ENCODE measurements at places on chromosomes 7 and 10.

- no peak for DNase-seq
Measured at GRCh38 chr10:33146189-33147012, 188.1 kb downstream of the NRP1 start.

DNA sequence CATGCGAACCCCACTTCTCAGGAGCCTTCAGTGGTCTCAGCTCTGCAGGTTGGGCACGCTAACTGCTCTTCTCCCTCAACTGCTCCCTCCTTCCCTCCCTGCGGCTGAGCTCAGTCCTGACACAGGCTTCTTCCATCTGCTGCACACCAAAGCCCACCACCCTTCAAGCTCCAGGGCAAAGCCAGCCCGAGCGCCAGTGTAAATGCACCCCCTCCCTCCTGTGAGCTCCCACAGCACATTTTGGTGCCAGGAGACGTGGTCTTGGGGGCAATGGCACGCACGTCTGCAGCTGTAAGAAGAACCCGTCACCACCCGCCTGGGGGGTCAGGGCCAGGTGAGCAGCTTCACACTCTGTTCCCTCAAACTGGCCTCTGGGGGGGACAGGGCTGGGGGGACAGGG lies 15.9 kb downstream of the VIPR2 start:
- no peak for DNase-seq

GRCh38 chr7:140263277-140263676 lies 86.5 kb upstream of the KDM7A start:
- DNase-seq: peak; percentile 20

- no peak for DNase-seq
Measured at GRCh38 chr10:34131152-34131551, 683.9 kb downstream of the PARD3 start.

DNA sequence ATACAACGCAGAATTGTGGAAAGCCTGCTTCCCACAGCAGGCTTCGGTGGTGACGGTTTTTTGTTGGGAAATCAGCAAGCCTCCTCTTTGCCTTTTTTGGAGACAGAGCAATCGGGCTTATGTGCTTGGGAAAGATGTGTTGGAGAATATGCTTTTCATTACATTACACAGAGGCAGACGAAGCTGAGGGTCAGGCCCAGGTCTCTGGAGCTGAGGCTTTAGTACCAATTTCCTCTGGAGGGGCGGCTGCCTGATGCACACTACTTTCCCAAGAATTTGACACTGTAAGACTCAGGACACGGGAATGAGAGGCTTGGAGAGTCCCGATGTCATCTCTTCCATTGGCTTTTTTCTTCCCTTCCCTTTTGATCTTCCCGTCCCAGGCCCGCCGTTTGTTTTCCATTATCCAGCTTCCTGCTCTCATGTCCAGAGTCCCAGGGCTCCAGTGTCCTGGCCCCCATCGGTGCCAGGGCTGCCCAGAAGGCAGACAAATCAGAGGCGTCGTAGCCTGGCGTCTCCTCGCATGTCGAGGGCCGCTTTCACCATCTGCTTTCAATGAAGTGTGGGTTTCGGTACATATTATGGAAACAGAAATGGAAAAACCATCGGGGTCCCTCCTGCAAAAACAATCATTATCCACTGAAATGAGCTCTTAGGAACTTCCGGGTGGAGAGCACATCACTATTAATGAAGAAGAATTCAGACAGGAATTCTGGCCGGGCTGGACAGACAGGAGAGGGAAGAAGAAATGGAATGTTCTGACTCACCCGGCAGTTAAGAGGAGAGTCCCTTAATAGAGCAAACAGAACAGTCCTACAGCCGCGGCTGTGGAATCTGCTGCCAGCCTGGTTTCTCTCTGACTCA lies 123.0 kb upstream of the JCAD start:
- no peak for DNase-seq

DNA sequence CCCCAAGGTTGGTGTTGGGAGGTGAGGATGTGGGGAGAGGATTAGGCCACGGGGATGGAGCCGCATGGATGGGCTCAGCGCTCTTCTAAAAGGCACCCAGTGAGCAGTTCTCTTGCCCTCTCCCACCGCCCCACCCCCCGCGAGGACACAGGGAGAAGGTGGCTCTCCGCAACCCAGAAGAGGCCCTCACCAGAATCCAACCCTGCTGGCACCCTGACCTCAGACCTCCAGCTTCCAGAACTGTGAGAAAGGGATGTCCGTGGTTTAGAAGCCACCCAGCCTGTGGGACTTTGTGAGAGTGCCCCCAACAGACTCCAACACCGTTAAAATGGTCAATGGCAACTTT lies 242.8 kb upstream of the PPP2R2D start:
- no peak for DNase-seq

DNA sequence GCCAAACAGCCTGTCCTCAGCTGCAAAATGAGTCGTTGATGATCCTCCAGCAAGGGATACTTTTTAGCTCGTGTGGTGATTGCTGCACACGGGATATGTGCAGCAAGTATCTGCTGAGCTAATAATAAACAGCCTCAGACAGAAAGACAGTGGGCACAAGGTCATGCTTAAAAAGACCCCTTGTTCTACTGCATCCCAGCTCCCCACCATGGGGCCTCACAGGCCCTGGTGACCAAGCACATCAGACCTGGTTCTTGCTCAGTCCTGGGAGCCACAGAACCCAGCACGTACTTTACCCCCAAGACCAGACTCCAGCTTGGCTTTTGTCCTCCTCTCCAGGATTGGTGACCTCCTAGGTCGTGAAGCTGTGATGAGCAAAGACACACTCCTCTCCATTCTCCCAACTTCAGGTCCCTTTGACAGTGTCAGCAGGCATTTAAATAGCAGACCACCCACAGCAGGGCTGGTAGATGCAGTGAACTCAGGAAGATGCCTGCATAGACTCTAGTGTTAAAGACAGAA lies 50.5 kb downstream of the EGFR start:
- no peak for DNase-seq

DNA sequence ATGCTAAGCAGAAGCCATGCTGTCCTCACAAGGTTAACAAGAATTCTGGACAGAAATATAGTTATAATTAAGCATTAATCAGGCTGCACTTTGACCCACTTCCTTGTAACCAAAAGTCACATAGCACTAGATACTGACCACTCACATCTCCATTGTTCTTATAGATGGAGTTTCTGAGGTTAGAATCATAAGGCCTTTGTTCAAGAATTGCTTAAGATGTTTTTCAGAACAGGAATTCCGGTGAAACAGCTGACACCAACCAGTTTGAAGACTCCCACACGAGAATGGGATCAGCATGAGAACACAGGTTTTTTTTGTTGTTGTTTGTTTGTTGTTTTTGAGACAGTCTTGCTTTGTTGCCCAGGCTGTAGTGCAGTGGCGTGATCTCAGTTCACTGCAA lies 488.3 kb upstream of the NRP1 start:
- no peak for DNase-seq

- no peak for DNase-seq
Measured at GRCh38 chr7:126535176-126535575, 717.6 kb downstream of the GRM8 start.

DNA sequence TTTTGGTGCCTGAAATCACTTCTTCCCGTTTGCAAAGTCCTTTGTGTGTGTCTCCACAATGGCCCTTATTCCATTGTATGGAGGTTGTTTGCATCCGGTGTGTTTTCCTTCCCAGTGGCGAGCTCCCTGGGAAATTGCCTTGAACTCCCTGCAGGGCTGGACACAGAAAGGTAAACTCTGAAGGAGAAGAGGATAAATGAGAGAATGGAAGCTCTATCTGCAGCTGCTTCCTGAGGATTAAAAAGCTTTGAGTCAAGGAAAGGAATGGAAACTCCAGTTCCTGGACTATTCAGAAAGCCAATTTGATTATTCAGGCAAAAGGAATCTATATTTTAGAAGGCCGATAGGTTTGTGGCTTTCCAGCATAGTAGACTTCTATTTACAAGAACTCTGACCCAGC lies 4.4 kb upstream of the GRK5 start:
- no peak for DNase-seq

DNA sequence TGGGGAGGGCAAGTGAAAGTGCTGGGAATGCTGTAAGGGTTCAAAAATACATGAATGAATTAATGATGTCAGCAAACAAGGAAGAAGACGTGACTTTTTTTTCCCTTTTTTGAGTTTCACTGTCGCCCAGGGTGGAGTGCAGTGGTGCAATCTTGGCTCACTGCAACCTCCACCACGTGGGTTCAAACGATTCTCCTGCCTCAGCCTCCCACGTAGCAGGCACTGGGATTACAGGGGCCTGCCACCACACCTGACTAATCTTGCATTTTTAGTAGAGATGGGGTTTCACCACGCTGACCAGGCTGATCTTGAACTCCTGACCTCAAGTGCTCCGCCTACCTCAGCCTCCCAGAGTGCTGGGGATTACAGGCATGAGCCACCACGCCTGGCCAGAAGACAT lies 30.0 kb downstream of the DENND10 start:
- DNase-seq: peak; percentile 38

DNA sequence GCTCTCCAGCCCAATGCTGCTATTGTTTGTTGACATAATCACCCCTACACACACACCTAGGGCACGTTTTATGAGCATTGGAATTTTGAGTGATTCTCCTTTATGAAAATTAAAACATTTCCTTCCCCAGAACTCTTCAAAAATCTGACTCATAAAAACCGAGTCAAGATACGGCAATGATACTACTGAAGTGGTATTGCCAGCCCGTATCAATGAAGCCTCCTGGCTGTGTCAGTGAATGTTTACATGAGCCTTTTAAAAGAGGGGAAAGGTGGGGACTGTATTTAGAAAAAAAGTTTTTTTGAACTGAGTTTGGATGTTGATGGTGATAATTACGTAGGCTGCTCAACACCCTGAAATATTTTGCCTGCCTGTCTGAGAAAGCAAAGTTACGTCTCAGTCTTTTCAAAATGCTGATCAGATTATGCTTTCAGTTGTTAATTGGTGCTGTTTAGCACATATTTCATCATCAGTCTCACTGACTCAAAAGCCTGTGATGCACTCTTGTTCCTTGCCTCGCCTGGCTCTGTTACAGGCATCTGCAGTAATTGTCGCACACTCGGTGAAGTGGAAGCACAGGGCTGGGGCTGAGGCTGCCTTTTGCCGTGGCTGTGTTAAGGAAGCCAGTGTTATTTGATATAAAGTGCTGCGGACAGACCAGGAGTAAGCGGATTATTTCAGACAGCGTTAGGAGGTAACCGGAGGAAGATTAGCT lies 157.4 kb upstream of the TCF7L2 start:
- no peak for DNase-seq

- no peak for DNase-seq
Measured at GRCh38 chr7:45579391-45579801, 5.2 kb downstream of the ADCY1 start.

GRCh38 chr10:22852712-22853353 lies 75.0 kb upstream of the ARMC3 start:
- DNase-seq: no peak

DNA sequence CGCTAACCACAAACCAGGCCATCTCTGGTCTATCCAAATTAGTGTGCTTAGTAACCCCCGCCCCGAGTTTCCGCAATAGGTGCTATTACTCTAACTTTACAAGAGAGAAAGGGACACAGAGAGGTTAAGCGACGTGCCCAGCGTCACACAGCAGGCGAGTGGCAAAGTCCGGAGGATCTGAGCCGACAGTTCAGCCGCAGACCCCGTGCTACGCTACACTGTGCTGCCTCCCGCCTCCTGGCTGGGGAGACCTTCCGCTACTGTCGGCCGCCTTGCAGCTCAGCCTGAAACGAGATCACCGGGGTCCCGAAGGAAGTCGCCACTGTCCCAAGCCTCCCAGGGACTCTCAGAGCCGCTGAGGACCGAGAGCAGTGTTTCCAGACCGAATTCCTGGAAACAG lies 799 bp downstream of the INTS1 start:
- no peak for DNase-seq

DNA sequence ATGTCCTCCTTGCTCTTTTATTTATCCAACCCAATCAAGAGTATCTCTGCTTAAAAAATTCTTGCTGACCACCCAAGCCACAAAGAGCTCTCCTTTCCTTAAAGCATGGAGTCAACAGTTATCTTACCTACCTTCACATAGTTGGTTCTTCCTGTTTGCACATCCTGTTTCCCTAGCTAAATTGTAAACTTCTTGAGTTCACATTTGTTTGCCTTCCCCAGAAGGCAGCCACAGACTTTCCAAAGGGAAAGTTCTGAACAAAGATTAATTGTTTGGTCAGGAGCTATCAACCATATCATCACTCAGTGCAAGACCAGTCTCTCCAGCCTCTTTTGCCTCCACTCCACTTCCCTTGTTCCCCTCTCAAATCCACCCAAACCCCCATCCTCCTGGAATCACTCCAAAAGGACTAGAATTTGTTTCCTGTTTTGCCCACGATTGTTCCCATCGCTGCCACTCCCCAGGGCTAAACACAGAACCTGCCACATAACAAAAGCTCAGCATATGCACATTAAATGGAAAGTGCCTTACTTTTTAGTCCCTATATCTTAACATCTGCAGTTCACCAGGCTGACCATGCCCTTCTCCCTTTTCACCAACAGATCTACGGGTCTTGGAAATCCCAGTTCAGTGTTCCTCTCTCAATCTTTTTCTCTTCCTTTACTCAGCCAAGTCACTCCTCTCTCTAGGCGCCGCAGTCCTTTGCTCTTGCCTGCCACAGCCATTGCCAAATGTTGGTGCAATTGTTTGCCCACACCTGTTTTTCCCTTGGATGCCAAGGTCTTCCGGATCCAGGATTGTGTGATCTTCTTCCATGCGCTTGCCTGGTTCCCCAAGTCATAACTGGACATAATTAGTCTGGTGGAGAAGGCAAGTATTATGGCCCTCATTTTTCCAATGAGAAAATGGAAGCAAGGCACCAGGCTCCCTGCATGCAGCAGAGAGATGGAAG lies 265.5 kb downstream of the KCNMA1 start:
- DNase-seq: no peak

GRCh38 chr7:26950889-26951288 lies 86.5 kb upstream of the SKAP2 start:
- DNase-seq: no peak

- no peak for DNase-seq
Measured at GRCh38 chr7:3321206-3321605, 20.2 kb downstream of the SDK1 start.

- DNase-seq: no peak
Measured at GRCh38 chr10:119807960-119808697, 64.5 kb downstream of the MCMBP start.

GRCh38 chr7:48551652-48552051 lies 372.7 kb upstream of the CDC14C start:
- no peak for DNase-seq

DNA sequence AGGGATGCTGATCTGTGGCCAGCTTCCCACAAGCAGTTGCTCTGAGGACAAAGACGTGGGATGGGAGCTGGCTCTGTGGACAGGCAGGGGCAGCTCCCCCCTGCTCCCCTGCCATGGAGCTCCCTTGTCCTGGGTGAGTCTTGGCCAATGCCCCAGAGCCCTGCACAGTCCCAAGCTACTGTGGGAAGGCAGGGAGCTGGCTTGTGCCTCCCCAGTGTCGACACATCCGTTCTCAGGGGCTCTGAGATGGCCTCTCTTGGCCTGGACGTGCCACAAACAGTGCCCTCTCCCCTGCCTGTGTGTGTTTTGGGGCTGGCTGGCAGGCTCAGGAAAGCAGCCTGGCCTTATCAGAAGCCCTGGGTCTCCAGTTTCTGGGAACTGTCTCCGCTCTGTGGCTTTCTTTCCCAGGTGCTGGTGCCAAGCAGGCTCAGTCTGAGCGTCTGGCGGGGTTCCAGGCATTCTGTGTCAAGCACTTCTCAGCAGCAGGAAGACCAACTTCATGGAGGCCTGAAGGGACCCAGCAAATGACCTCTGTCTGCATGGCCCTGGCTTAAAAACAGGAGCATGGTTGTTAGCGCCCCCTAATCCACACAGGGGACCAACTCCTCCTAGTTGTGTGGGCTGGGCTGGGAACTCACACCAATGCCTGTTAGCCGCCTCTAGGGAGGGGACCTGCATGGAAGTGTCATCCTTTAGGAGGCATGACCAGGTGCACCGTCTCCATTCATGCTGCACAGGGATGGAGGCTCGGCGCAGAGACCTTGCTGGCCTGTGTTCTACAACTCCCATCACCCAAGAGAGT lies 375.2 kb downstream of the RPS24 start:
- DNase-seq: no peak

- DNase-seq: no peak
Measured at GRCh38 chr7:141636053-141636452, 65.9 kb downstream of the DENND11 start.
